Activated CD8-positive, alpha-beta memory T cell treated with anti-CD3 and anti-CD28 coated beads, Interleukin-2, amount 10 ng/mL, durations not matched to agents 7 days and 5 days (primary cell): ENCODE measurements at places on chromosomes 11 and 22.
A peak's percentile ranks its signal among the peaks of the same experiment; 100 is the strongest.

GRCh38 chr22:42069801-42070516, 653 bp downstream of the NAGA start:
- peak overlapping the region; percentile 81 for H3K4me3 ChIP-seq
- H3K27ac ChIP-seq: peak overlapping the region; percentile 90
- H3K4me1 ChIP-seq: peaks cover 31% of the 10 kb centered on the region
- peaks cover 21% of the 10 kb centered on the region for H3K36me3 ChIP-seq
- H3K27me3 ChIP-seq: no peaks in the 10 kb centered on the region
- no peak for DNase-seq

- H3K27ac ChIP-seq: no peak overlapping the region
- no peak overlapping the region for H3K4me3 ChIP-seq
- H3K4me1 ChIP-seq: peaks cover 6% of the 10 kb centered on the region
- H3K36me3 ChIP-seq: no peaks in the 10 kb centered on the region
- no peaks in the 10 kb centered on the region for H3K27me3 ChIP-seq
- no peak for DNase-seq
These were observed 31.6 kb upstream of the CARS1 start for GRCh38 chr11:3088806-3089205.

GRCh38 chr11:18676803-18677202, 21.8 kb upstream of the TMEM86A start:
- no peaks in the 10 kb centered on the region for H3K36me3 ChIP-seq
- H3K4me3 ChIP-seq: no peak overlapping the region
- H3K27me3 ChIP-seq: no peaks in the 10 kb centered on the region
- no peak for DNase-seq

DNA sequence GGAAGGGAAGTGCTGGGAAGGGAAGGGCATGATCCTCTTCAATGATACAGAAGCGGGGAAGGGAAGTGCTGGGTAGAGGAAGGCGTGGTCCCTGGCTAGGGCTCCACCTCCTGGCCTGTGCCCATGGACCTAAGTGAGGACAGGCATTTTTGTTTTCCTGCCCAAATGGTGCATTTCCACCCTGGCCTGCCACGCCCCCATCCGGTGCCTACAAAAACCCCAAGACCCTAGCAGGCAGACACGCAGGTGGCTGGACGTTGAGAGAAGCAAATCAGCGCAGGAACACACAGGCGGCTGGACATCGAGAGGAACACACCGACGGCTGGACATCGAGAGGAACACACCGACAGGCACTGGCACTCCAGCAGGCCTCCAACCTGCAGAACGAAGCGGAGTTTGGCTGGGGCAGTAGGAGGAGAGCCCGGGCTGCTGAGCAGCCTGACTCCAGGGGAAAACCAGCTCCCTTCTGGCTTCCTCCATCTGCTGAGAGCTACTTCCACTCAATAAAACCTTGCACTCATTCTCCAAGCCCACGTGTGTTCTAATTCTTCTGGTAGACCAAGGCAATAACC, 628.3 kb downstream of the BUD13 start:
- no peak for DNase-seq
- H3K36me3 ChIP-seq: no peaks in the 10 kb centered on the region
- H3K4me1 ChIP-seq: no peaks in the 10 kb centered on the region
- peaks cover 4% of the 10 kb centered on the region for H3K27me3 ChIP-seq

DNA sequence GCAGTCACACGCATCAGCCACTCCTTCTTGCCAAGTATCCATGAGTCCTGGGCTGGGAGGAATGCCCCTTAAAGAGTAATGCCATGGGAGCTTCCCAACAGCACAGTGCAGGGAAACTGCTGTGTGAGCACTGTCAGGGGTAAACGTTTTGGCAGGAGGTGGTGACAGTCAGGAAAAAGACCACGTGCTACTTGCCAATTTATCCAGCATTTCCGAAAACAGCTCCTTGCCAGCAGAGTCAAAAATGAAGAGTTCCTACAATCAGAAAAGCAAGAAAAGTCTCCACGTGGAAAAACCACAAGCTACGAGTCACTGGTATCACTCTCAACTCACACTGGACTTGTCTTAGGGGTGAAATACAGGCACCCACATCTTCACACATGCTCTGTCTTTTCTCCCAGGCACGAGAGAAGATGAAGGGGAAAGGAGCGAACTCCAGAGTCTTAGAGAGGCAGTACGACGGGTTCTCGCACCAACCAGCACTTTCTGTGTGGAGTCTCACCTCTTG, 9.9 kb downstream of the IFT27 start:
- no peak for DNase-seq
- peaks cover 5% of the 10 kb centered on the region for H3K4me1 ChIP-seq
- no peak overlapping the region for H3K4me3 ChIP-seq
- H3K27me3 ChIP-seq: no peaks in the 10 kb centered on the region
- H3K36me3 ChIP-seq: no peaks in the 10 kb centered on the region

DNA sequence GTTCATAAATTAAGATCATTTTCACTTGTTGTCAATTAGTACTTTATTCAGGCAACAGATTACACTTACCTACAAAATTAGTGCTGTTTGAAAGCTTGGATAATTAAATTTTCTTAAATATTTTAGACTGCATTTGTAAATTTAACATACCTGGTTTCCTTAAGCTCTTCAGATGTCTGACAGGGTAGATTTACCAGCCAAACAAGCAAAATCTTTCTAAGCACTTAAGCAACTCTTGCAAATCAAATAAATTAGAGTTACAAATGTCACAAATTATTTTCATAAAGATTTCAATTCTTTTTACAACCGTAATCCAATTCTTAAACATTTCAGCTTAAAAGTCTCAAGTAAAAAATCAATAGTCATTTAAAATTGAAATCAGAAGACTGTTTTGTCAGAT, 129.8 kb downstream of the DBX1 start:
- no peak overlapping the region for H3K4me3 ChIP-seq
- H3K36me3 ChIP-seq: no peaks in the 10 kb centered on the region
- H3K4me1 ChIP-seq: no peaks in the 10 kb centered on the region

GRCh38 chr11:60970369-60970774, 1.1 kb upstream of the CD6 start:
- peaks cover 4% of the 10 kb centered on the region for H3K27me3 ChIP-seq

DNA sequence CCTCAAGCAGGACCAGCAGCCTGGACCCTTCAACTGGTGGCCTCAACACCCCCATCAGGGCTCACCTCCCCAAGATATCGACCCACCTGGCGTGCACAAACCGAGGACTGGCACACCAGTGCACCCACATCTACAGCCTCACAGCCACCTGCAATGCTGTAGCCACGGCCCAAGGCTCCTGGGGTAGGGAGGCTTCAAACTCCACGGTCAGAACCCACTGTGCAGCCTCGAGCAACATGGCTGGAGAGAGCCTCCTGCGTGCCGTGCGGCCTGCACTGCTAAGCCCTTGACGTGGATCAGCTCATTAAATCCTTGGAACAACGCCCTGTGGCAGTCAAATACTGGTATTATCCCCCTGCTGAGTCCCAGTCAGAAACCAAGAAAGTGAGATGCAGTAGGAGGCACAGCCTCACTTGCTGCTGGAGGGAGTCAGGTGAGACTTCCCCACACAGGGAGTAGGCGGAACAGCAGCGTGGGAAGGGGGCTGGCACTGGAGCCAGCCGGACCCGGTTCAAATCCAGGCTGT, 4.6 kb downstream of the CARD10 start:
- H3K36me3 ChIP-seq: no peaks in the 10 kb centered on the region
- H3K27me3 ChIP-seq: peaks cover 43% of the 10 kb centered on the region
- no peak overlapping the region for H3K27ac ChIP-seq

- no peak overlapping the region for H3K27ac ChIP-seq
- no peaks in the 10 kb centered on the region for H3K36me3 ChIP-seq
- no peaks in the 10 kb centered on the region for H3K4me1 ChIP-seq
- no peak for DNase-seq
- H3K4me3 ChIP-seq: no peak overlapping the region
These were observed 963.6 kb downstream of the BRD1 start for GRCh38 chr22:48863965-48864528.

DNA sequence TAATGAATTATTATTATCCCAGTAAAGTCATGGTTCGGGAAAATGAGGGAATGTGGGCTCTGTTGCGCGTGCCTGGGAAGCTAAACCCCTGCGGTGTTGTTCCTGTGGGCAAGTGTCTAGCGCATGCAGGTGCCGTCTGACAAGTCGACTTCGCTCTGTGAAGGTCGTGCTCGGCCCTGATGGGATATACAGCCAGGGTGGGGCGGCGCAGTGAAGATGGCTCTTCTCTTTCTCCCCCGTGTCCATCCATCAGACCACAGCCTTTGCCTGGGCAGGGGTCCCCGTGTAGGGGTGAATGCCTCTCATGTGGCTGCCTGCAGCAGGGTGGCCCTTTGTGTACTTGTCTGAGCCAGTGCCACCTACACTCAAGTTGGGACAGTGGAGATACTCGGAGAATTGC, 12.8 kb upstream of the TRMU start:
- no peak for DNase-seq
- H3K36me3 ChIP-seq: peaks cover 57% of the 10 kb centered on the region
- no peak overlapping the region for H3K27ac ChIP-seq
- no peak overlapping the region for H3K4me3 ChIP-seq
- H3K27me3 ChIP-seq: no peaks in the 10 kb centered on the region
- H3K4me1 ChIP-seq: no peaks in the 10 kb centered on the region

DNA sequence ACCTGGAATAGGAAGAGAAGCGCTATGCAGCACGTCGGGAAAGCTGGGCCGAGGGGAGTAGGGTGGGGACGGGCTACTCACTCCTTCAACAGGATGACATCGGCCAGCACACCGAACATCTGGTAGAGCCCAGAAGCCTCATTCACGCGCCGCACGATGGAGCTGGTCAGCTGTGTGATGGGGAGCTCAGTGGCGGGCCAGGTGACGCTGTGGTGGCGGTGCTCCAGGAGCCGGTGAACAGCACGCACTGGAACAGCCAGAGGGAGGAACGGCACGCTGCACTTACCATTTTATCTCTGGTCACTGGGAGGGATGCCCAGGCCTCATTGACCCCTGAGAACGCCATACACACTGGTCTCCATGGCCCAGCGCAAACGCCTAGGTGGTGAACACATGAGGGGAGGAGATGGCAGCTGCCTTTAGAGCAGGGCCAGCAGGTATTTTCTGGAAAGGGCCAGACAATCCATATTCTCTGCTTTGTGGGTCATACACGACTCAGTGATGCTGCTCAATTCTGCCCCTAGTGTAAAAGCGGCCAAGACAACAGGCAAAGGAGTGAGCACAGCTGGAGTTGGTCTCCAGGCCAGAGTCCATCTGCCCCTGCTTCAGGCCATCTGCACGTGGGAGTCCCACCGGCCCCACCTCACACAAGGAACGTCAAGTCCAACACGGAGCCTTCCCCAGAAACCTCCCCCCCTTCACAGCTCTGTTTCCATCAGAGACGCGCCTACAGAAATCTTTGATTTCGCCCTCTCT, 8.8 kb downstream of the FOXRED2 start:
- no peak overlapping the region for H3K27ac ChIP-seq
- H3K4me3 ChIP-seq: no peak overlapping the region
- H3K36me3 ChIP-seq: peaks cover 2% of the 10 kb centered on the region
- no peaks in the 10 kb centered on the region for H3K4me1 ChIP-seq
- DNase-seq: no peak

GRCh38 chr22:26210334-26210733, 41.1 kb downstream of the SEZ6L start:
- H3K4me1 ChIP-seq: no peaks in the 10 kb centered on the region
- no peaks in the 10 kb centered on the region for H3K36me3 ChIP-seq
- H3K27me3 ChIP-seq: peaks cover 14% of the 10 kb centered on the region
- H3K4me3 ChIP-seq: no peak overlapping the region
- H3K27ac ChIP-seq: no peak overlapping the region

DNA sequence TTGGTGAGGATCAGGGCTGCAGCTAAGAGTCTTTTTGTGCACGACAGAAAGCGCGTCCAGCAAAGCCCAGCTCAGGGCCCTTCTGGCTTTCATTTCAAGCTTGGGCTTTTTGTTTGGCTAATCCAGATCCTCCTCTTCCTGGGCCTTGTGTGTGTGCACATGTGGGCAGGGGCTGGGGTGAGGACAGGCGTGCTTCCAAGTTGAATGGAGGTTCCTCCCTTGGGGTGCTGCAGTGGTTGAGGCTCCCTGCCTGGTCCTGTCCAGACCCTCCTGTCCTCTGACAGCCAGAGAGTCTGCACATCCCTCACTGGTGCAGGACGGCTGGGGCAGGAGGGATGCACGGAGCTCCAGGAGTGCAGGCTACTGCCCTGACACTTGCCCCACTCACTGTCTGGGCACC, 62.0 kb upstream of the NECTIN1 start:
- H3K27ac ChIP-seq: no peak overlapping the region
- no peaks in the 10 kb centered on the region for H3K36me3 ChIP-seq
- H3K4me1 ChIP-seq: no peaks in the 10 kb centered on the region

DNA sequence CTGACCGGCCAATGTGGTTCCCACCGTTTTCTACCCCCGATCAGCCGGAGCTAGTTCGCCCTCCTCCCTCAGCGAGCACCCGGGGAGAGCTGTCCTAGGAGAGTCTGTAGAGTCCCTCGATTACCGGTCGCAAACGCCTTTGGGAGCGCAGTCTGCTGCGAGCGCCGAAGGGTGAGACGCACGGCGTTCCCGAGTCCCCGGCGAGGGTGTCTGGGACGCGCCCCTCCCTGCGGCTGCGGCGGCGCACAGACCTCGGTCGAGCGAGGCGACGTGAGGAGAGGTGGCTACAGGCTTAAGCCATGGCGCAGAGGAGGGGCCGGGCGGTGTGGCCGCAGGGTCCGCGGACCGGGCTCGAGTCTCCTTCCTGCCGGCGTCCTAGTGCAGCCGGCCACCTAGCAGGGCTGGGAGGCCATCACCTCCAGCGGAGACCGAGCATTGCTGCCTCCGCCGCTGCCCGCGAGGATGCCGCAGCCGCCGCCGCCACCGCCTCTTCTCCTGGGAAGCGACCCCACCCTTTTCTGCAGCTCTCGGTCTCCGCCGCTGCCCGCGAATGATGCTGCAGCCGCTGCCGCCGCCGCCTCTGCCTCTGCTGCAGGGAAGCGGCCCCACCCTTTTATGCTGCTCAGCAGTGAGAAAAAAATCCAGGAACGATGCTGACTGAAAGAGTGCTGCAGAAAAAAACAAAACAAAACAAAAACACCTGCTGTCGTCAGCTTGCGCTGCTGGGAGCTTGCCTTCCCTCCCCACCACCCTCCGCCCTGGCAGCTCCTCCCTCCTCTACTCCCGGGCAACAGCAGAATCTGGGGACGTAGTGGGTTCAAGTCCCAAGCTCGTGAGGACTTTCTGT, at the start of gene MAP6:
MAP6 (minus strand) TSS at position 588 of the 847 bp plus-strand sequence. CDS start 669 bp downstream, outside the sequence.
- H3K4me3 ChIP-seq: peak within 1 kb of the TSS; percentile 72
- H3K27ac ChIP-seq: no peak within 1 kb of the TSS
- H3K36me3 ChIP-seq: no peaks in the 10 kb centered on the region
- H3K27me3 ChIP-seq: peaks cover 75% of the 10 kb centered on the region
- DNase-seq: peak; percentile 62
- H3K4me1 ChIP-seq: peaks cover 33% of the 10 kb centered on the region

DNA sequence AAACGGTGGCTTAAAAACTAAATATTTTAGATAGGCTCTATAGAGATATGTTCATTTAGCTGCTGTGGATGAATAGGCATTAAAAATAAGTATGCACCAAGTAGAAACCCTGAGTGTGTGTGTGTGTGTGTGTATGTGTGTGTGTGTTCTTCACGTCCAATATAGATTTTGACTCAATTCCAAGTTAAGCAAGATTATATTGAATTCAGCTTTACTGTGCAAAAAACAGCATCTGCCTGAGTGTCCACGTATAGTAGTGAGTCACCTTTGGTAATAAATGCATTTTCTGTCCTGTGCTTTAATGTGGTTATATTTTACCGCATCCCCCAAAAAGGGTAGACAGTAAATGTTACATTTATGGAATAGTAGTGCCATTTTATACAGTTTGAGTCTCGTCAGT, 71.2 kb downstream of the PDHX start:
- no peak overlapping the region for H3K4me3 ChIP-seq
- H3K27me3 ChIP-seq: no peaks in the 10 kb centered on the region
- peaks cover 12% of the 10 kb centered on the region for H3K4me1 ChIP-seq
- no peak overlapping the region for H3K27ac ChIP-seq
